ENCODE measurements at places on chromosomes 1 and 21.

GRCh38 chr1:119040906-119041305, 52.8 kb upstream of the TBX15 start:
- no peak for DNase-seq

DNA sequence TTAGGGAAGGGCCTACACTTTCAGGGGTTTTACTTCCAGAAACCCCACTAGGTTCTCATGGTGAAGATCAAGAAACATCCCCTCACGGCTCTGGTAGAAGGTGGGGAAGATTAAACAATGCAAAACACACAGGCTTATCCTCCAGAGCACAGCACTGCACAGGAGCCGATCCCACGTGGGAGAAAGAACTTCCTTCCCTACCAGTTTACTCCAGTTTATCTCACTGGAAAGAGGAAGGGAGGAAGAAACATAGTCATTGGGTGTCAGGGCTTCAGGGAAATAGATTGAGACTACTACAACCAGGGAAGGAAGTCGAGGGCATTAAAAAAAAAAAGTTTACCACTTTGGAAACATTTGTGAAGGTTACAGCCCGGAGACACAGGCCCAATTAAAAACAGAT, 164.4 kb downstream of the NTPCR start:
- DNase-seq: no peak

- DNase-seq: no peak
Observed at GRCh38 chr1:31902510-31902860, 35.7 kb downstream of the PTP4A2 start.

- DNase-seq: no peak
Observed at GRCh38 chr1:212959266-212960220, 9.2 kb downstream of the VASH2 start.
